ENCODE measurements at places on chromosomes 1 and 21.
A peak's percentile ranks its signal among the peaks of the same experiment; 100 is the strongest.

DNA sequence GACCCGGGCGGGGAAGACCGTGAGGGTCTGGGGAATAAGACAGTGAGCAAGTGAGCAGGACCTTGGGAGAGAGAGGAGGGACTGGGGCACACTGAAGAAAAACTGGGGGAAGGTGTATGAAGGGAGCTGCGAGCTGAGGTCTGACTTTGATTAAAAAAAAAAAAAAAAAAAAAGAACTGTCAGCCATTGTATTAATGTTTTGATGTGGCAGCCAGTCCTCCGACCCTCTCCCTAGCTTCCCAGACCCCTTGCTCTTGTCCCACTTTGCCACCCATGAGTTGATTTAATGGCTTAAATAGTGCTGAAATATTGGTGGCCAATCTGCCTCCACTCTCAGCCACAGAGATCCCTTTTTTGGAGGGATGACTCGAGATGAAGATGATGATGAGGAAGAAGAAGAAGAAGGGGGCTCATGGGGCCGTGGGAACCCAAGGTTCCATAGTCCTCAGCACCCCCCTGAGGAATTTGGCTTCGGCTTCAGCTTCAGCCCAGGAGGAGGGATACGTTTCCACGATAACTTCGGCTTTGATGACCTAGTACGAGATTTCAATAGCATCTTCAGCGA lies 652 bp downstream of the HAX1 start:
- no peak for DNase-seq

DNA sequence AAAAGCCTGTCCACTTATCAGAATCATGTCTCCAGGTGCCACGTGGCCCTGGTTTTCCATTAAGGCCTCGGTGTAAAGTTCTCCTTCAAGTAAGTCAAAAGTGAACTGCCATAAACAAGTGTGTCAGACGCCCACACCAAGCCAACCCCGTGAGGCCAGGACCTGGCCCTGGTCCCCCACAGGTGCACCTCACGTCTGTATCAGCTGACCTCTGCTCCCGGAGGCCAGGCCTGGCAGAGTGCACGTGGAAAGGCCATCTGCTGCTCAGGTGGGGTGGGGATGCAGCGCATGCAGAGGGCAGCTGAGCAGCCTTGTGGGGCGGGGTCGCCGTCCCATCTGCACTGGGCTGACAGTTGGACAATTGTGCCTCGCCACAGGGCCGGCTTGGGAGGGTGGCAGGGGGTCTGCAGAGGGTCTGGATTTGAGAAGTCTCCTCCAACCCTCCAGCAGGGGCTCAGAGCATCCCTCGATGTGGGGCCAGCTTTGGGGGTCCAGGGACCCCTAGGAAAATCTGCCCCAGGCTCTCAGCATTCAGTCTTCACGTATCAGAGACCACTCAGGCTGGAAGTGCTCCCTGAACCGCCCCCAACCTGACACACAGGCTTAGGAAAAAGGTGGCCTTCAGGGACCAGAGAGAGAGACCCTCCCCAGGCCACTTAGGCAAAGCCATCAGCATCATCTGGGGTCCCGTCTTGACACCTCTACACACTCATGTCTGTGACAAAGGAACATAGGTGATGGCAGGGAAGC lies 3.0 kb downstream of the SLC19A1 start:
- no peak for DNase-seq

GRCh38 chr21:15149600-15150224 lies 84.9 kb upstream of the NRIP1 start:
- no peak for DNase-seq

DNA sequence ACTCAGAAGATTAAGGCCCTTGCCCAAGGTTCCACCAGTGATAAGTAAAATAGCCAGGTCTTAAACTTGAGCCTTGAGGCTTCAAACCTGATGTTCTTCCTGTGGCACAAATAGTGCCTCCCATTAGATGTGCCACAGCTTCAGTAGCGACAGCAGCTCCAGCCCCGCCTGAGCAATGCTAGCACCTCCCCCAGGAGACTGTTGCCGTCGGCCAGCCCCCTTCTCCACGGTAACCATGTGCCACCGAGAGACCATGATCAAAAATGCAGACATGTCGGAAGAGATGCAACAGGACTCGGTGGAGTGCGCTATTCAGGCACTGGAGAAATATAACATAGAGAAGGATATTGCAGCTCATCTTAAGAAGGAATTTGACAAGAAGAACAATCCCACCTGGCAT lies 32.2 kb downstream of the KLHDC7A start:
- no peak for DNase-seq

- DNase-seq: no peak
These were observed 59.8 kb downstream of the PUM1 start for GRCh38 chr1:31005617-31006166.

DNA sequence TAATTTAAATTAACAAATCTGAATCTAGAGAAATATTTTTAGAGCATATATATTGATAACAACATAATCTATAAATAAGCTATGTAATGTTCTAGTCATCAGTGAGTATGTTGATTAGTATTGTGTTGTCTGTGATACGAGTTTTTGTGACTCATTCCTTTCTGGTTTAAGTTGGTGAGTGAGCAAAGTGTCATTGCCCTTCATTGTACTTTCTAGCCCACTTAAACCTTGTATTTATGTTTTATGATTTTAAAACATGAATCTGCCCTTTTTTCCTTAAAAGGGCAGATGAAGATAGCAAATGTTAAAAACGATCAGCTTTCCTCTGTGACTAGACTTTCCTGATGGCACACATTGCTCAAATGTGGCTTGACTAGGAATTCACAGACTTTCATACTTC lies 38.5 kb downstream of the MACO1 start:
- DNase-seq: no peak

DNA sequence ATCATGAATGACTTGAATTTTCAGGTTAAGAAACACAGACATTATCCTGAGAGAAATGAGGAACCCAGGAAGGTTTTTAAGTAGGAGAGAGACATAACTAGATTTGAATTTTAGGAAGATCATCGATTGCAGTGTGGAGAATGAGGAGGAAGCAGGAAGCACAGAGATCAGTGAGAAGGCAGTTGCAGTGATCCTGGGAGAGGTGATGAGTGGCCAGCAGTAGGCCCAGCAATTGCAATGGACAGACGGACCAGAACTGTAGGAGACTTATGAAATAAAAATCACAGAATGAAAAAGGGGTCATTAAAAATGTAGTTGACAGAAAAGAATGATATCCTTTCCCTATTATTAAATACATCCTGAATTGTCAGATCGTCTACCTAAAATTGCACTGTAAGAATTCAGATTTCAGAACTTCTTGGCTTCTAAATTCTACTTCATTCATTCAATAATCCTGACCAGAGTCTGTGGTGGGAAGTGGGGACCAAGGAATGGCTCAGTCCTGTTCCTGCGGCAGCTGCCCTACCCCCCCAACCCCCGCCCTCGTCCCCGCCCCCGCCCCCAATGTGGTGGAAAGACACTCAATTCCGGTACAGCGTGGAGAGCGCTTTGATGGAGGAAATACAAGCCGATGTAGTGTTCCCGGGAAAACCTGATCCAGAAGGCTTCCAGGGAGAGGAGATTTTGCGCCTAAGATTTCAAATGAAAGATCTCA lies 35.1 kb downstream of the SLC2A1 start:
- DNase-seq: no peak

DNA sequence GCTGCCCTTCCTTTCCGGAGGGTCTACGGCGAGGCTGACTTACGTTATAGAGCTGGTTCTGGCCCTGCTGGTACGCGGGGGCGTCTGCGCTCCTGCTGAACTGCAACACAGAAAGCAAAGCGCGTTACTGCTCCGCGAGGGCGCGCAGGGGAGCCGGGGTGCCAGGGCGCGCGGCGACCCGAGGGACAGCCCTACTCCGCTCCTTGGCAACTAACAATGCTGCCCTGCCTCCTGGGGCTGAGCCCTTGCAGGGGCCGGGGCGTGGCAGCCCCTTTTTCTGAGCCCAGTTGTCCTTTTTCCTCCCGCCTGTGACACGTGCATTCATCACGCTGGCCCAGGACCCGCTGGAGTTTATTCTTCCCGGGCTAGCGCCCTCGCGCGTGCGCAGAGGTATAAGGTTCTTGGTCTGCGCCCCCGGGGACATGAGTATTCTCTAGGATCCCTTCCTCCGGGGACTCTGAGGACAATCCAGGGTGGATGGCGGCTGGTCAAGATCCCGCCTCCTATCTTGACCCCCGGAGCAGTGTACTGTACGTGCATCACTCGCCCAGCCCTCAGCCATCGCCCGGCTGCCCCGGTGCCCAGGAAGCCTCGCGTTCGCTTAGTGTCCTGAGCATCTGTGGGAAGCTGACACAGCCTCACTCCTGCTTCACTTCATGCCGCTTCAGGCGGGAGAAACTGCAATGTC lies 78.9 kb downstream of the CD247 start:
- DNase-seq: no peak

DNA sequence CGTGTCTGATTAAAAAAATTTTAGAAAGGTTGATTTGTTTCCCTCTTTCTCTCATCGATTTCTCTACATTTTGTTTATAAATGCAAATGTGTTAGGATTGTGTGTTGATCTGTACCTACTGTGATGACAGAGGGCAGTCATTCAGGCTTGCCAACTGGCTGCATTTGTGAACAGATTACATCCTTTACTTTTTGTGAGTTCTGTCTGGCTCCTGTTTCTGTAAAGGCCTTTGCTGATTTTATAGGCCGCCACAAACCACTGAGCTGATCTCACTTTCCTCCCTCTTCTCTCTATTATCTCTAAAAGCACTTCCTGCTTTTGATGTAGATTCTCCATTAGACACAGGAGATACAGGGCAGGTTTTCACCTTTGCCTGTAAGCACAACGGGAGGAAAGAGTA lies 106.8 kb downstream of the ESRRG start:
- no peak for DNase-seq

DNA sequence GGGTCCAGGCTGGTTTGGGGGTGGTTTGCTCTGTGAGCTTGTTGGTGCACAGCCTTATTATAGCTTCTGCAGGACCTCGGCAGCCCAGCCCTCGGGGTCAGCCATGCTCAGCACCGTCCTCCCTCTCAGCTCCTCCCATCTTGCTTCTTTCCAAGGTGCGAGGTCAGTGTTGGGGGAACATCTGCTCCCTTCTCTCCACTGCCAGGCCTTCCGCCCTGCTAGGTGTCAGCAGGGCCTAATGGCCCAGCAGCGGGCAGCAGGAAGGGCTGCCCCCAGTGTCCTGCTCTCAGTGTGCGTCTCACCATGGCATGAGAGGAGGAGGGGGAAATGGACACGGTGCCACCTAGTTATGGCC lies 36.5 kb upstream of the LRRC3 start:
- no peak for DNase-seq

GRCh38 chr1:37795340-37796125 lies 1.9 kb downstream of the MANEAL start:
- no peak for DNase-seq

DNA sequence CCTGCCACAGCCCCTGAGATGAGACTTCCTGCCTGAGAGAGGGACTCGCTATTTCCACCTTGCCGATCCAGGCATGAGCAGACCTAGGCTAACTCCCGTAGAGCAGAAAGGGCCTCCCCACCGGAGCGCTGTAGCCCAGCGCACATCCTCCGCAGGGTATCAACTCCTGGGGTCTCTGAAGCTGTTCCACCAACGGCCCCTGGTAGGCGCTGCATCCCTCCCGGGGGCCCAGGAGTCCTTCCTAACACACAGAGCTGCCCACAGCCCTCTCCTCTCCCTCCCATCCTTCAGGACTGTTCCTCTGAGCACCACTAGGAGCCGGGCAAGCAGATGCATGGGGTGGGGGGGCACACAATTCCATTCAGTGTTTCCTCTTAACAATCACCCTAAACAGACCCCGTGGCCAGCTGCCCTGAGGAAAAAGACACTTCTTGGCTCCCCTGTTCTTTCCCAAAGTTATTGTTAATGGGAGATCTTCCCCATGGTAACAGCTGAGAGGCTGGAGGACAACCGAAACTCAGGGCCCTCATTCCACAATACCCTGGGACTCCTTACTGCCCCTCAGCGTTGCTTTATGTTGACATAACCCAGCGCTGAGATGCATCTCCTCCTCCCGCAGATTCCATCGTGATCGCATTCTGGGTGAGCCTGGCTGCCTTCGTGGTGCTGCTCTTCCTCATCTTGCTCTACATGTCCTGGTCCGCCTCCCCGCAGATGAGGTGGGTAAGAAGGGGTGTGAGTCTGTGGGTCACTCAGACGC lies 7.5 kb downstream of the MRAP start:
- no peak for DNase-seq

DNA sequence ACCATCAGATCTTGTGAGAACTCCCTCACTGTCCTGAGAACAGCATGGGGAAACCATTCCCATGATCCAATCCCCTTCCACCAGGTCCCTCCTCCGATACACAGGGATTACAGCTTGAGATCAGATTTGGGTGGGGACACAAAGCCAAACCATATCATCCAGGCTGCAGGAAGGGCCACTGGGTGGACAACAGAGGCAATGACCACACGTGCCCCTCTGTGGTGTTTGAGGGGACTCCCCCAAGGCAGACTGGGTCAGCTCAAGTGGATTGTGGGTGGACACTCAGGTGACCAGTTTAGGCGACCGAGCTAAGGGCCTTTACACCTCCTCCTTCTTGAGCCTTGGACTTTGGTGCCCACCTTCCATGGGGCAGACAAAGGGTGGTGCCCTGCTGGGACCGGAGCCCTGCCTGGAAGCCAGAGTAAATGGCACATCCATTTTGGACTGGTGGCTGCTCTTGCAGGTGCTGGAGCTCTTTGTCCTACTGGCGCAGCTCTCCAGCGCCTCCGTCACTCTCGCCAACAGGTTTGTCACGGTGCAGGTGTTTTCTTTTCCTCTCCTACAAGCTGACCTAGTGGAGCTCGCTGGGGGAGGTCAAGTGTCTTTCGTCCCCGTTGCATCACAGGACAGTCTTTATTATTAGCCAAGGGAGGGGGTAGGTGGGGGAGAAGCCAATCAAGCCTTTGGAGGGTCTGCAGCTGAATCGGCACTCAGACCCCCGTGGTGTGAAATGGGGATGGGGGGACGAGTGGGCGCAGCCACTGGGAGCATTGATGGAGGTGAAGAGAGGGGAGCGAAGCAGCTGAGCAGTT lies 37.6 kb downstream of the CRYAA start:
- no peak for DNase-seq

- no peak for DNase-seq
These were observed 17.2 kb downstream of the DNAJC16 start for GRCh38 chr1:15543589-15544568.

- DNase-seq: no peak
These were observed 48.8 kb downstream of the ZBTB40 start for GRCh38 chr1:22500471-22500870.

DNA sequence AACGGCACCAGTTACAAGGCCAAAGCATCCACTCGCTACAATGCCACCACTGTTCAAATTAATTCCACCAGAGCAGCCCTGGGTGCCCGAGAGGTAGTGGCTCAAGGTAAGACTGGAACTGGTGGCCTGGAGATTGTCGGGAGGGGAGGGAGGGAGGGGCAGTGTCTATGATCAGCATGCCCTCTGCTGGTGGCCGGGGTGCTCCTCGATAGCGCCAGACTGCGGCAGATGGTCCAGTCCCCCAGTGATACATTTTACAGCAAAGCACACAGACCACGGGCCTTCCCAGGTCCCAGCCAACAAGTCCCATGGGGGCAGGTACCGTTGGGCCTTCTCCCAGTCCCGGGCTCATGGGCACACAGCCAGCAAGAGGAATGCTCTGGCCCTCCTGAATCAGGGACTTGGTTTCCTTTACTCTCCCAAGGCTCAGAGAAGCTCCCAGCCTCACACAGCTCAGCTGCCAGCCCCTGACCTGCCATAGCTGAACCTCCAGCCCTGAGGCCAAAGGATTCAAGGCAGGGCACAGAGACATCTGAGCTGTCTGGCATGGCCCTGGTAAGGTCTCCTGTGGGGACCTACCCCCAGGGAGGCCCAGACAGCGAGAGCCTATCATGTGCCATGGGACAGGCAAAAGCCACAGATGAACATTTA lies 15.3 kb downstream of the ACOT7 start:
- DNase-seq: no peak

- peak; percentile 69 for DNase-seq
These were observed 834.2 kb upstream of the CXADR start for GRCh38 chr21:16678429-16679160.

- DNase-seq: no peak
These were observed 28.8 kb downstream of the CYYR1 start for GRCh38 chr21:26544201-26544775.
